Posterior cingulate gyrus (tissue), 11 donors: ENCODE measurements at places on chromosomes 3 and 15.

DNA sequence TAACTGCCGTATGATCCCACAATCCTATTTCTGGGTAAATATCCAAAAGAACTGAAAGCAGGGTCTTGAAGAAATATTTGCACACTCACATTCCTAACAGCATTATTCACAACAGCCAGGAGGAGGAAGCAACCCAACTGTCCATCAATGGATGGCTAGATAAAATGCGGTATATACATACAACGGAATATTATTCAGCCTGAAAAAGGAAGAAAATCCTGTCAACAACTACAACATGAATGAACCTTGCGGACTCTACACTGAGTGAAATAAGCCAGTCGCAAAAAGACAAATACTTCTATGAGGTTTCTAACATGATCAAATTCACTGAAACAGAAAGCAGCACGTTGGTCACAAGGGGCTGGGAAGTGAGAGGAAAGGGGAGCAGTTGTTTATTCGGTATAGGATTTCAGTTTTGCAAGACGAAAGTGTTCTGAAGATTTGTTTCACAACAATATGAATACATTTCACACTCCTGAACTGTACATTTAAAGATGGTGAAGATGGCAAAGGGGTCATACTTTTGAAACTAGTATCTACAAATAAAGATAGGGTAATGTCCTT lies 6.2 kb downstream of the DLG1 start:
- DNase-seq: no peak

DNA sequence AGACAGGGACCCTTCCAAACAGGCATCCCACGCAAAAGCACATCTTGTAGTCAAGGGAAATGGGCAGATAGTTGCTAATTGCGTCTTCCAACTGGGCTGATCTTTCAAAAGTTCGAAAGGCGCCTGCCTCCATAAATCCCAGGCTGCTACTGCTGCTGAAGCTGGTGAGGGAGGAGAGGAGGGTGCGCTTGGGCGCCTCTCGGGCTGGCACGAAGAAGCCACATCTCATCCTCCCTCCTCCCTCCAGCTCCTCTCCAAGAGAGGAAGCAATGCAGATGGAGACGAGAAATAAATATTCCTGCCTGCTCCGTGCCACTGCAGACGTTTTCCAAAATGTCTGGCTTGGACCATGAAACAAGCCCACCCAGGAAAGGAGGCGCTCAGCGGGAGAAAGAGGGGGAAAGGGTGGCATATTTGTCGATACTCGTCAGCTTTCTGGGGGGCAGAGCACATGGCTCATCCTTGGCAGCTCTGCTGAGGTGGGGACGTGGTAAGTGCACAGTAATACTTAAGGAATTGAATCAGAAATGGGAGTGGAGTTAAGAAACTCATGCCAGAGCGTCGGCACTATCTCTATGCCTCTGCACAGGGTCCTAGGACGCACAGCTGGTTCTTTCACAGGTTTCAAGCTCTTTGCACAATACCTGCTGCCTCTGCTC lies 88.9 kb upstream of the FEZF2 start:
- no peak for DNase-seq

DNA sequence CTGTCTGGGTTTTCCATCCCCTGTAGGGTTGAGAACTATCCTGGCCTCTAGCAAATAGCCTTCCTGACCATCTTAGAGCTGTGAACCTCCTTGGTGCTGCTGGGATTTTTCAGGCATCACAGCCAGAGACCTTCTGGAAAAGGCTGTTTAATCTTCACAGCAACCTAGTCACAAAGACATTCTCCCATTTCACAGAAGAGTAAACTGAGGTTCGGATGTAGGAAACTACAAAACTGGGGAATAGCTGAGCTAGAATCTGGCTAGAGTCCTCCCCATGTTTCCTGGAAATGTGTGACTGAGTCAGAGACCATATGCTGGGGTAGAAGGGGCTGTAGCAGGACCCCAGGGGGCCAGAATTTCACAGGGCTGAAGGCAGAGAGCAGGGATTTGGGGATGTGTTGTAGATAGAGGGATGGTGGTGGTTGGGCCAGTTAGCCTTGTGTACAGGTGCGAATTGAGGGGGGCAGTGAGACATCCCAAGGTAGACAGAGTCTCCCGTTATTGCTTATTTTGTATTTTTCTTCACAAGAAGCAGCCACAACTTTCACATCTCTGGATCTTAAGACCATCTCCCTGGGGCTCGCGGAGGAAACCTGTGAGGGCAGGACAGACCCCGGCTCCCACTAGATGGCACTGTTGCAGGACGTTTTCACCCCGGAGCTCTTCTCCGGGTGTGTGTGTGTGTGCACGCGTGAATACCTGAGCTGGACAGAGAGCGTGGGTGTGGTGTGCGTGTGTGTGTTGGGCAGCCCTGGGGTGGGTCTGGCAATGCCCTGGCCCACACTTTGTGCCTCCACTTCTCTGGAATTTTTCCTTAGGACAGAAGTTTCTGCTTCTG lies 66.9 kb upstream of the PRR23C start:
- DNase-seq: peak; percentile 83

DNA sequence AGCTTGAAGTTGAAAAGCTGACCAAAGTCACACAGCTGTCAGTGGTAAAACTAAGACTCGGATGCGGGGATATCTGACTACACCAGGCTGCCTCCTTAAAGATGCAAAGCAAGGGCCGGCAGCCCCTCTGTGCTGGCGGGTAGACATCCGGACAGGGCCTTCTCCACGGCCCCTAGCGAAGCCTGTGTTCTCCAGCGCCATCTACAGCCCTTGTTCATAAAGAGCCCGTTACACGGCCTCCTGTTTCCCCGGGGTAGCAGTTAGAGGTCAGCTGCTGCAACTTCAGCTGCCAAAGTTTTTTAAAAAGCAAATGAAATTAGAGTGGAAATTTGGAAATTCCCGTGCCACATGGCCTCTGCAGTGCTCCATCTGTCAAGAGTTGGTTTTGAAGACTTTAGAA lies 383.0 kb downstream of the TBL1XR1 start:
- no peak for DNase-seq

DNA sequence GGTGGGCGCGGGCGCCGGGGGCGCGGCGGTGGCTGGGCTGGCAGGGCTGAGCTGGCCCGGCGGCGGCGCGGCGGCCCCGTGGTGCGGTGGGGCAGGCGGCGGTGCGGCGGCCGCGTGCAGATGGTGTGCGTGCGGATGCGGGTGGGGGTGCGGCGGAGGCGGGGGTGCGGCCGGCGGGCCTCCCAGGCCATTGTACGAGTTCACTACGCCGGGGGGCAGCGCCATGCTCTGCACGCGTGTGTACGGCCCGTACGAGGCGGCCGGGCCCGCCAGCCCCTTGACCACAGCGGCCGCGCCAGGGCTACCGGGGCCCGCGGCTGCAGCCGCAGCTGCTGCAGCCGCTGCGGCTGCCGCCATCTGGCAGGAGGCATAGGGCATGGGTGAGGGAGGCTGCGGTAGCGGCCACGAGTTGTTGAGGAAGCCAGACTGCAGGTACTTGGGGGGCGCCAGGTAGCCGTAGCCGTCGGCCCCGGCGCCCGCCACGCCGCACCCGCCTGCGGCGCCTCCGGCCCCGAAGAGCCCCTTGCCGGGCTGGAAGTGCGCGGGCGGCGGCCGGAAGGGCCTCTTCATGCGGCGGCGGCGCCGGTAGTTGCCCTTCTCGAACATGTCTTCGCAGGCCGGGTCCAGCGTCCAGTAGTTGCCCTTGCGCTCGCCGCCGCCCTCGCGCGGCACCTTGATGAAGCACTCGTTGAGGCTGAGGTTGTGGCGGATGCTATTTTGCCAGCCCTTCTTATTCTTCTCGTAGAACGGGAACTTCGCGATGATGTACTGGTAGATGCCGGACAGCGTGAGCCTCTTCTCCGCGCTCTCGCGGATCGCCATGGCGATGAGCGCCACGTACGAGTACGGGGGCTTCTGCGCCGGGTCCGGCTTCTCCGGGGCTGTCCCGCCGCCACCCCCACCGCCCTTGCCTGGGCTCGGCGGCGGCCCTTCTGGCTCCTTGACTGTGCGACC lies 951 bp downstream of the FOXL2 start:
- no peak for DNase-seq

GRCh38 chr3:30631243-30631904 lies 25.0 kb downstream of the TGFBR2 start:
- DNase-seq: no peak

DNA sequence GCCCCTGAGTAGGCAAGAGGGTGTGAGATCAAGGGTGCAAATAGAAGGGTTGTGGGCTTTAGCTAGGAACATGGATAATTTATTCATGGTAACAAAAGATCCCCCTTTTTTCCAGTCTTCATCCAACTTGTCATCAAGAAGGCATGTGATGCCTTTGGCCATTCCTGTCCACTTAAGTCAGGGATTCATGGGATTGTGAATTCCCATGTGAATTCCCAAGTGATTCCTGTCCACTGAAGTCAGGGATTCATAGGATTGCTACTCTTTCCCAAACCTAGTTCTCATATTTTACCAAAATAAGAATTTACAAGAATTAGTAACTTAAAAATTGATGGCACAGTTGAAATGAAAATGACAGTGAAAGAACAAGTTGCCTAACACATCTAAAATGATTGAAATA lies 40.8 kb downstream of the HMG20A start:
- no peak for DNase-seq

GRCh38 chr3:54376142-54376807 lies 253.9 kb downstream of the CACNA2D3 start:
- no peak for DNase-seq

- no peak for DNase-seq
Observed at GRCh38 chr15:90623854-90624253, 93.3 kb upstream of the BLM start.

GRCh38 chr3:171339598-171339997 lies 120.6 kb downstream of the TNIK start:
- no peak for DNase-seq

DNA sequence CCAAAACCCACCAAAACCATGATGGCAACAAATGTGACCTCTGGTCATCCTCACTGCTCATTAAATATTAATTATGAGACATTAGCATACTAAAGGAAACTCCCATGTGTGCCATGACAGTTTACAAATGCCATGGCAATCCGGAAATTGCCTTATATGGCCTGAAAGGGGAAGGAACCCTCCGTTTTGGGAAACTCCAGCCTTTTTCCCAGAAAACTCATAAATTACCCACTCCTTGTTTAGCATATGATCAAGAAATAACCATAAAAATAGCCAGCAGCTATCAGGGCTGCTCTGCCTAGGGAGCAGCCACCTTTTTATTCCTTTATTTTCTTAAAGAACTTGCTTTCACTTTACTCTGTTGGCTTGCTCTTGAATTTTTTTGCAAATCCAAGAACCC lies 992.7 kb downstream of the NTRK3 start:
- no peak for DNase-seq

- no peak for DNase-seq
Observed at GRCh38 chr3:195160257-195160898, 110.6 kb downstream of the XXYLT1 start.
